ENCODE measurements at places on chromosomes 7 and 10. TPM values are rescaled to one million over a fixed set of nuclear protein-coding genes. Genes with fewer than 3 reads are reported as not detected.

GRCh38 chr10:1646332-1646731 is 91.0 kb downstream of the ADARB2 start:
- H3K27ac ChIP-seq = no peak overlapping the region
- H3K36me3 ChIP-seq = no peaks in the 10 kb centered on the region
- H3K4me3 ChIP-seq = no peak overlapping the region
- H3K27me3 ChIP-seq = no peaks in the 10 kb centered on the region

- H3K36me3 ChIP-seq = no peaks in the 10 kb centered on the region
- H3K4me1 ChIP-seq = no peaks in the 10 kb centered on the region
- no peaks in the 10 kb centered on the region for H3K27me3 ChIP-seq
- H3K4me3 ChIP-seq = no peak overlapping the region
- DNase-seq = no peak
Measured at GRCh38 chr7:84112771-84113170, 81.8 kb downstream of the SEMA3A start.

GRCh38 chr7:23476286-23477156 is 6.2 kb upstream of the IGF2BP3 start:
- no peak overlapping the region for H3K4me3 ChIP-seq
- H3K27ac ChIP-seq = no peak overlapping the region
- no peak for DNase-seq
- H3K36me3 ChIP-seq = no peaks in the 10 kb centered on the region
- no peaks in the 10 kb centered on the region for H3K27me3 ChIP-seq

GRCh38 chr10:78450807-78451485 is 417.3 kb downstream of the RPS24 start:
- no peak overlapping the region for H3K4me3 ChIP-seq
- no peaks in the 10 kb centered on the region for H3K36me3 ChIP-seq
- H3K27me3 ChIP-seq = no peaks in the 10 kb centered on the region
- no peak overlapping the region for H3K27ac ChIP-seq
- DNase-seq = no peak

DNA sequence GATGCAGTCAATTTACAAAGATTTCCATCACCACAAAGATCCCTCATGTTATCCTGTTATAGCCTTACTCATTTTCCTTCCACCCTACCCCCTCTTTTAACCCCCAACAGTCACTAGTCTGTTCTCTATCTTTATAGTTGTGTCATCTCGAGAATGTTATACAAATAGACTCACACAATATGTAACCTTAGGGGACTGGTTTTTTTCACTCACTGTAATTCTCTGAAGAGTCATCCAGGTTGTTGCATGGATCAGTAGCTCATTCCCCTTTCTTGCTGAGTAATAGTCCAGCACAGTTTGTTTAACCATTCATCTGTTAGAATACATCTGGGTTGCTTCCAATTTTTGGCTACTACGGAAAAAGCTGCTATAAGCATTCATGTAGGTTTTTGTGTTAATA is 121.1 kb upstream of the PDE1C start:
- no peak overlapping the region for H3K4me3 ChIP-seq
- H3K36me3 ChIP-seq = no peaks in the 10 kb centered on the region
- H3K4me1 ChIP-seq = no peaks in the 10 kb centered on the region
- no peaks in the 10 kb centered on the region for H3K27me3 ChIP-seq

- no peaks in the 10 kb centered on the region for H3K27me3 ChIP-seq
- H3K4me1 ChIP-seq = no peaks in the 10 kb centered on the region
- H3K4me3 ChIP-seq = peak overlapping the region; percentile 48
- H3K36me3 ChIP-seq = no peaks in the 10 kb centered on the region
- no peak overlapping the region for H3K27ac ChIP-seq
Measured at GRCh38 chr7:1457949-1458682, 1.2 kb downstream of the MICALL2 start.

GRCh38 chr10:19480353-19480752 is 335.9 kb upstream of the PLXDC2 start:
- no peak overlapping the region for H3K27ac ChIP-seq
- no peak overlapping the region for H3K4me3 ChIP-seq
- H3K27me3 ChIP-seq = no peaks in the 10 kb centered on the region
- H3K4me1 ChIP-seq = peaks cover 5% of the 10 kb centered on the region

GRCh38 chr7:141585592-141586510 is 34.6 kb downstream of the AGK start:
- H3K27me3 ChIP-seq = no peaks in the 10 kb centered on the region
- DNase-seq = no peak
- H3K27ac ChIP-seq = no peak overlapping the region
- no peak overlapping the region for H3K4me3 ChIP-seq
- H3K4me1 ChIP-seq = no peaks in the 10 kb centered on the region
- H3K36me3 ChIP-seq = no peaks in the 10 kb centered on the region

GRCh38 chr10:36681751-36682632 is 443.4 kb upstream of the ANKRD30A start:
- H3K27me3 ChIP-seq = no peaks in the 10 kb centered on the region
- H3K36me3 ChIP-seq = no peaks in the 10 kb centered on the region
- DNase-seq = no peak
- H3K27ac ChIP-seq = no peak overlapping the region
- no peak overlapping the region for H3K4me3 ChIP-seq
- H3K4me1 ChIP-seq = no peaks in the 10 kb centered on the region

DNA sequence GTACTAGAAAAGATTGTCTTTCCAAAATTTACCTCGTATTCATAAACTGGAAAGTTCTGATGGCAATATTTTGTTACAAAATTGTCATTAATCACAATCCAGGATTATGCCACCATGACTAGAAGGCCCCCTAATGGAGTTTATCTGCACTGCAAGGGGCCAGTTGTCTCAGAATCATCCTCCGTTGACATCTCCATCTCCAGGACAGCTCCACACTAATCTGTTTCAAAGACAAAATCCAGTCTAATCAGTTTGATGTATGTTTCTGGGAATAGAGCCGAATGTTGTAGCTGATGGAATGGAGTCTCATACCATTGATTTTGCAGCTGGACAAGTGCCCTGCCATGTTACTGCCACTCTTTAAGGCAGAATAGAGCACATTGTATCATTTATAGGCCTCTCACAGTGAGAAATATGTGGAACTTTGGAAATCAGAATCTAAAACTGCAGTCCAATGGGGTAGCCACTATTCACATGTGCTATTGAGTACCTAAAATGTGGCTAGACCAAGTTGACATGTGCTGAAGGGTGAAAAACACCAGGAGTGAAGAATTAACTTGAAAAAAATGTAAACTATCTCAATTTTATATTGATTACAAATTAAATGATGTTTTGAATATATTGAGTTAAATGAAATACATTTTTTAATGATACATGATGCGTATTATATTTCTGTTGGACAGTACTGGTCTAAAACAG is 38.3 kb upstream of the TOMM7 start:
- H3K27me3 ChIP-seq = no peaks in the 10 kb centered on the region
- H3K27ac ChIP-seq = no peak overlapping the region
- H3K4me1 ChIP-seq = peaks cover 9% of the 10 kb centered on the region
- no peak overlapping the region for H3K4me3 ChIP-seq
- H3K36me3 ChIP-seq = peaks cover 7% of the 10 kb centered on the region

- H3K4me1 ChIP-seq = peaks cover 2% of the 10 kb centered on the region
- H3K36me3 ChIP-seq = no peaks in the 10 kb centered on the region
- H3K27ac ChIP-seq = no peak overlapping the region
- H3K27me3 ChIP-seq = no peaks in the 10 kb centered on the region
- H3K4me3 ChIP-seq = no peak overlapping the region
Measured at GRCh38 chr10:33489501-33490176, 155.2 kb upstream of the NRP1 start.

DNA sequence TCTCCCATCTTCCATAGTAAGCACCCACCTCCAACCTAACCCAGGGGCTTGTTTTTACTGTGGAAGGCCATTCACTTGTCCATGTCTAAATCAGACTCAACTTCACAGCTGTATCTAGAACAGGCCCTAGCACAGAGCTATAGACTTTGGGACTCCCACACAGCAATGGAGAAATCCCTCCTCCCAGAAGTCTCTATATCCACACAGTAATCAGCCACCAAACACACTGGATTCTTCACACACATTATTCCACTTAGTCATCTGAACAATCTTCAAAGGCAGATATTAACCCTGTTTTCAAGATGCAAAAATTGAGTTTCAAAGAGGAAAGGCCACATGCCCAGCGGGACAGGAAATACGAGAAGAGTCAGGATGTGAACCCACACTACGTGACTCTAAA is 81.8 kb downstream of the MALSU1 start:
- H3K36me3 ChIP-seq = no peaks in the 10 kb centered on the region
- no peaks in the 10 kb centered on the region for H3K4me1 ChIP-seq

GRCh38 chr10:69180525-69181204 is 631 bp downstream of the SUPV3L1 start:
- H3K4me3 ChIP-seq = peak overlapping the region; percentile 46
- no peak overlapping the region for H3K27ac ChIP-seq
- H3K4me1 ChIP-seq = no peaks in the 10 kb centered on the region

GRCh38 chr7:42167206-42167605 is 69.8 kb downstream of the GLI3 start:
- no peak for DNase-seq
- no peak overlapping the region for H3K27ac ChIP-seq
- no peaks in the 10 kb centered on the region for H3K4me1 ChIP-seq

- no peak for DNase-seq
- no peaks in the 10 kb centered on the region for H3K36me3 ChIP-seq
- H3K27ac ChIP-seq = no peak overlapping the region
- no peaks in the 10 kb centered on the region for H3K4me1 ChIP-seq
Measured at GRCh38 chr10:22824984-22825383, 102.9 kb upstream of the ARMC3 start.

DNA sequence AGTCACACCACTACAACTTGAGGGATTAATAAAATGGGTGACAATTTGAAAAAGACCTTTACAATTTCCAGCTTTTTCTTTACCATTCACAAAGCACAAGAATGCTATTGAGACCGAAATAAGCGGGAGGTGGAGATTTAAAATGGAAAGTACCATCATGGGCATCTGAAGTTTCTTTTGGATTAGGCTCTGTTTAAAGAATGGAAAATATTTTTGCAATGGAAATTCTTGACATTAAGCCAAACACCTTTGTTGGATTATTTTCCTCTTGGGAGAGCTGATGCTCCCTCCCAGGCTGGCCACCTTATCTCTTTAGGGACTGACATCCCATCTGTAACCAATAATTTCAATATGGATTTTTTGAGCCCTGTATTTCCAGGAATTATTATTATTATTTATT is 62.5 kb downstream of the BPGM start:
- no peaks in the 10 kb centered on the region for H3K27me3 ChIP-seq
- no peak overlapping the region for H3K27ac ChIP-seq
- H3K4me1 ChIP-seq = peaks cover 3% of the 10 kb centered on the region
- H3K36me3 ChIP-seq = no peaks in the 10 kb centered on the region
- no peak for DNase-seq

DNA sequence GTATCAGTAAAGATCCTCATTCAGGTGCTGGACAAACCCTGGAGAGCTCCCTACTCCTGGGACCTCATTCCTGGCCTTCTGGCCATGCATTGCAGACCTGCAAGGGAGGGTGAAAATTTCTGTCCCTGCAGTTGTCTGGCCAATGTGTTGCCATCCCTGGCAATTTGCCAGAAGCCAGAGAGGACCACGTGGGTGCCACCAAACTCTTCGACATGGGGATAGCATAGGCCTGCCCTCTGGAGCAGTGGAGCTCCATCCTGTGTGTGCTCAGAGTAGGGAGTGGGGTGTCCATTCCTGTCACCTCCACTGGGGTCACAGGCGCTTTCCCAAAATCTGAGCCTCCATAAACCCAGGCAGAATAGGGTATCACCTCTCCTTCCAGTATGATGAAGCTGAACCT is 31.2 kb downstream of the DMBT1 start:
- H3K27me3 ChIP-seq = no peaks in the 10 kb centered on the region
- H3K4me3 ChIP-seq = no peak overlapping the region
- H3K36me3 ChIP-seq = no peaks in the 10 kb centered on the region
- no peak overlapping the region for H3K27ac ChIP-seq
- H3K4me1 ChIP-seq = no peaks in the 10 kb centered on the region

MGAM2 gene
- 0.65 TPM for total RNA-seq

CRHR2 gene
- total RNA-seq = 0.23 TPM

PUS7 gene
- total RNA-seq = 11.6 TPM

UCMA gene
- not detected for total RNA-seq

CAMK2B gene
- total RNA-seq = 4.4 TPM

PROSER2 gene
- 8.0 TPM for total RNA-seq

ASCC1 gene
- 23.3 TPM for total RNA-seq

Data from aorta (tissue), 5 donors.